ENCODE measurements at places on chromosomes 2 and 18.

DNA sequence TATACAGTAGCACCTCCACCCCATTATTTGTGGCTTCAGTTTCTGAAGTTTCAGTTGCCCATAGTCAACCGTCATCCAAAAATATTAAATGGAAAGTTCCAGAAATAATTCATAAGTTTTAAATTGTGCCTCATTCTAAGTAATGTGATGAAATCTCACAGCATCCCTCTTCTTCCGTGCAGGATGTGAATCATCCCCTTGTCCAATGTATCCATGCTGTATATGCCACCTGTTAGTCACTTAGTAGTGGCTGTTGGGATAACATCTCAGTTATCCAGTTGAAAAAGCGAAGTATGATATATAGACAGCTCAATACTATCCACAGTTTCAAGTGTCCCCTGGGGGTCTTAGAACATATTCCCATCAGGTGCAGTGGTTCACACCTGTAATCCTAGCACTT is 119.1 kb upstream of the OTX1 start:
- DNase-seq: no peak

- DNase-seq: no peak
These were observed 47.4 kb downstream of the ITGB1BP1 start for GRCh38 chr2:9375857-9376428.

GRCh38 chr2:122148128-122148767 is 392.8 kb downstream of the TSN start:
- DNase-seq: no peak

- DNase-seq: no peak
These were observed 139.4 kb downstream of the MTCL1 start for GRCh38 chr18:8844721-8845148.

DNA sequence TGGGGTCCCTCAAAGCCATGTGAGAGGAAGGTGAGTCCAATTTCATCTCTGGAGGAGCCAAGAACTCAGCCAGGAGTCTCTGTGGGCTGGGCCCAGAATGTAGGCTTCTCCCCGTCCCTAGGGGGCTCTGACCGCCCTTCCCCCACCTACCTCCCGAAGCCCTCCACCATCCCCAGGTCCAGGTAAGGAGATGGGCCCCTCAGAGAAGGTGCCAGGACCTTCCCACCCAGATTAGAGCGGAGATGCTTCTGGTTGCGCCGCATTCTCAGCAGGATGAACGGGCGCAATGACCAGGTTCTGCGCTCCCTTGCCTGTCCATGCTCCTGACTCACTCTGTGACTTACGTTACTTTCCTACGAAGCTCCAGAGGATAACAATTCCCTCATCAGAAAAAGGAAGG is 23.0 kb downstream of the ST8SIA5 start:
- no peak for DNase-seq

- DNase-seq: no peak
These were observed 36.0 kb upstream of the ATIC start for GRCh38 chr2:215275824-215276223.

- no peak for DNase-seq
These were observed 345.6 kb downstream of the GRB14 start for GRCh38 chr2:164275659-164276058.

All from stimulated activated CD8-positive, alpha-beta memory T cell treated with anti-CD3 and anti-CD28 coated beads, Interleukin-2, amount 100 ng/mL, for 1 hour (primary cell).